Activated CD8-positive, alpha-beta memory T cell treated with anti-CD3 and anti-CD28 coated beads, Interleukin-2, amount 10 ng/mL, durations not matched to agents 7 days and 5 days (primary cell): ENCODE measurements at places on chromosomes 7 and 10. TPM values are rescaled to one million over a fixed set of nuclear protein-coding genes. Genes with fewer than 3 reads are reported as not detected.

The OR2A5 gene
- total RNA-seq, result not detected

The SCART1 gene
- total RNA-seq, result 0.82 TPM

The ADIRF gene
- not detected for total RNA-seq

The SOSTDC1 gene
- total RNA-seq, result not detected

The ZNF789 gene
- total RNA-seq, result 21.5 TPM
